ENCODE measurements at places on chromosomes 2 and 18. TPM values are rescaled to one million over a fixed set of nuclear protein-coding genes. Genes with fewer than 3 reads are reported as not detected.

DNA sequence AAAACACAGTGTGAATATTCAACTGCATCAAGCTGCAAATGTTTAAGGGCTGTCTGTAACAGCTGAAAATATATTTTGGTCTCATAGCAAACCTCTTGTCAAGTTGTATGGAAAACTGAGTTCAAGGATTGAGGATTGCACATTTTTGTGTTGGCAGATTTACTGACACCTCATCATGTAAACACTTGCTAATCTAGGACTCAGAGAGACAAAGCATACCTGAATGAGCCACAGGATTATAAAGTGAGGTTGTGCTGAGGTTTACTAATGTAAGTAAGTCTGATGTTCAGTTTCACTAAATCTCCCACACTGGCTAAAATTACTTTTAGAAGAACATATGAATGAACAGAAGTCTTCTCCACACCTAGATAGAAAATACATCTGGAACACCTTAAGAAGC, 1993.1 kb upstream of the CELF4 start:
- no peaks in the 10 kb centered on the region for H3K4me1 ChIP-seq
- no peak for DNase-seq
- no peaks in the 10 kb centered on the region for H3K27me3 ChIP-seq
- H3K27ac ChIP-seq: no peak overlapping the region
- H3K4me3 ChIP-seq: no peak overlapping the region

DNA sequence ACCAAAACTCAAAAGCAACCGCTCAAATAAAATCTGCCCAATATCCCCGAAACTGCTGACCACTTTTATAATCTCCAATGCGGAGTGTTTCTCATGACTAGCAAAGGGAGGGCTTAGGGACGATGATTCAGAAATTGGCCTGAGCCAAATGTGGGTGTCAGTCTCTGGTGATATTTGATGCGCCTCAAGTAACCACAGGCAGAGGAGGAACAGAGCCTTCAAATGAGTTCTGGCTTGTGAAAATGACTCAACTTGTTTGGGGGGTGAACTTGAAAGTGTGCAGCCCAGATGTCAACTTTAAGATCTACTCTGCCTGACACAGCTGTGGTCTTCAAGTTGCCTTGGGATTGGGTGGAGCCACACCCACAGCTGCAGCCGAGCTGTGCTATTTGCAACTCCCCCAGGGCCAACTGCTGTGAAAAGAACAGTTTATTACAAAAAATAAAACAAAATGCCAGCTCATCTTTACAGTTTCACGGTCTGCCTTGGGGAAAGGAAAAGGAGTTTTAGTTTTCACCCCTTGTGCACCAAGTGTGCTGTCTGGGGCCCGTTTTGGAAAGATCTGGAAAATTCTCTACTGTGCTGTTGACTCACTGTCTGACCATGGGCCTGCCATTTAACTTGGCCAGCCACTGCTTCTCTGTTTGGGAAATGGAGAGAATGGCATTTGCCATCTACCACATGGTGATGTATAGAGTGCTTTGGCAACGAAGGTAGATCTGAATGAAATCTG, 222.1 kb downstream of the MTX2 start:
- peaks cover 36% of the 10 kb centered on the region for H3K4me1 ChIP-seq
- H3K4me3 ChIP-seq: no peak overlapping the region
- peak; percentile 80 for DNase-seq
- H3K36me3 ChIP-seq: no peaks in the 10 kb centered on the region
- H3K27ac ChIP-seq: peak overlapping the region; percentile 41
- peaks cover 9% of the 10 kb centered on the region for H3K27me3 ChIP-seq

- H3K36me3 ChIP-seq: no peaks in the 10 kb centered on the region
- H3K4me3 ChIP-seq: no peak overlapping the region
- no peak for DNase-seq
- no peak overlapping the region for H3K27ac ChIP-seq
- no peaks in the 10 kb centered on the region for H3K27me3 ChIP-seq
These were observed 131.5 kb downstream of the TMEM17 start for GRCh38 chr2:62374301-62375112.

DNA sequence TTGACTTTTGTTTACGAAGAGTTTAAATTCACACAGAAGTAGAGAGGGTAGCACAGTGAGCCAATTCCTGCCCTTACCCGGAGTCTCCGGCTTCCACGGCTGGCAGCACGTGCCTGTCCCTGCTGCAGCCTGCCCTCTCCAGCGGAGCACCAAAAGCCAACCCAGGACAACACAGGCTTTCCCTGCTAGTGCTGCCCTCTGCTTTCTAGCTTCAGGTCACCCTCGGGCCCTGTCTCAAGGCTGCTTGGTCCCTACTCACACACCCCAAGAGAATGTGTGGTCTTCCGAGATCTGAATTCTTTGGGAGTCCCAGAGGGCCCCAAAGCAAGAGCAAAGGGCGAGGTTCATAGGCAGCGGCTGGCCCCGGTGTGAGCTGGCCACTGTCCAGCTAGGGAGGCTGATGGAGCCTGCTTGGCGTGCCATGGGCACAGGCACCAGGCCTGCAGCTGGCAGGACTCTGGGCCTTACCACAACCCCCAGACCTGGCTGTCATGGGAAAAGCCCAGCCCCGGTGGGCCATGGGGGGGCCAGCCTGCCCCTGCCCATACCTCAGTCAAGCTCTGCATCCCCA, 7.0 kb upstream of the HS6ST1 start:
- no peak overlapping the region for H3K4me3 ChIP-seq
- peak; percentile 39 for DNase-seq
- no peaks in the 10 kb centered on the region for H3K27me3 ChIP-seq
- H3K36me3 ChIP-seq: no peaks in the 10 kb centered on the region
- peak overlapping the region; percentile 29 for H3K27ac ChIP-seq

The NETO1 gene
- total RNA-seq: 0.39 TPM

- H3K4me1 ChIP-seq: no peaks in the 10 kb centered on the region
- no peak overlapping the region for H3K4me3 ChIP-seq
These were observed 158.0 kb upstream of the KLHL14 start for GRCh38 chr18:32930695-32931301.

DNA sequence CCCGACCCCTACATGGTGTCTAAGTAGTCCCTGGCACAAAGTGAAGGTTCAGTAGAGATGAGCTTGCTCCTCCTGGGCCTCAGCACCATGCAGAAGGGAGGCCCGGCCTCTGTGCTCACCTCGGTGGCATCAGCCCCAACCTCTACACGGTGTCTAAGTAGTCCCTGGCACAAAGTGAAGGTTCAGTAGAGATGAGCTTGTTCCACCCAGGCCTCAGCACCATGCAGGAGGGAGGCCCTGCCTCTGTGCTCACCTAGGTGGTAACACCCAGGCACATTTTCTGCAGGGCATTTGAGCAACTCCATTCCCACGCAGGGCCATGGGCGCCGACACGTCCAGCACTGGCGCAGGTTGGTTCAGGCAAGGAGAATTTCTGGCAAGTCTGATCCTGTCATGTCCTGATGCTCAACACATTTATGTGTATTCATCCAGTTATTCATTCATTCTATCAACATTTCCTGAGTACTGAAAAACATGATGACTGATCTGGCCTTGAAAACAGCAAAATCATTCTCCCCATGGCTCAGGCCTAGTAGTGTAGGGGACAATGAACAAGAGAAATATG, 408.2 kb upstream of the MYT1L start:
- H3K4me3 ChIP-seq: no peak overlapping the region
- no peaks in the 10 kb centered on the region for H3K36me3 ChIP-seq
- no peak for DNase-seq
- no peaks in the 10 kb centered on the region for H3K4me1 ChIP-seq
- no peaks in the 10 kb centered on the region for H3K27me3 ChIP-seq

GRCh38 chr2:124482551-124482950, 457.5 kb downstream of the CNTNAP5 start:
- DNase-seq: no peak
- no peak overlapping the region for H3K27ac ChIP-seq
- H3K4me1 ChIP-seq: no peaks in the 10 kb centered on the region
- no peaks in the 10 kb centered on the region for H3K27me3 ChIP-seq
- no peaks in the 10 kb centered on the region for H3K36me3 ChIP-seq

- no peak for DNase-seq
- H3K4me1 ChIP-seq: no peaks in the 10 kb centered on the region
- no peaks in the 10 kb centered on the region for H3K27me3 ChIP-seq
- no peak overlapping the region for H3K4me3 ChIP-seq
- no peaks in the 10 kb centered on the region for H3K36me3 ChIP-seq
- no peak overlapping the region for H3K27ac ChIP-seq
These were observed 515.8 kb downstream of the GALR1 start for GRCh38 chr18:77765468-77765867.

The GALR1 gene
- total RNA-seq: not detected

DNA sequence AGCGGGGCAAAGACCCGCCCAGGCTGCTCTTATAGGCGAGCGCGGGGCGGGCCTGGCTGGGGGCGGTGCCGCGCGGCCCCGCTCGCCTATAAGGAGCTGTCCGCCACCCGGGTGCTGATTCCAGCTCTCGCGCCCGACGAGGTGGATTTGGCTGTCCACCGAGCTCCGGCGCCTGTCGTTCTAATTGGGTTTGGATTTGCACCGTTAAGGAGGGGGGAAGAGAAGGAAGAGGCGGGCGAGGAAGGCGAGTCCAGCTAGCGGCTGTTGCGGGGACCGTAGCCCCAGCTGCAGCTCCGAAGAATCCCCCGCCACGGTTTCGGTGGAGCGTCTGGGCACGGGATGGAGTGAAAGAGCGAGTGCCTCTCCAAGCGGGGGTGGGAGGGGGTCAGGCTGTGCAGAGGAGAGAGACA, at the start of gene CNTNAP5:
CNTNAP5 (plus strand) TSS at position 117 of the 410 bp plus-strand sequence. CDS start 364 bp downstream, outside the sequence.
- no peaks in the 10 kb centered on the region for H3K36me3 ChIP-seq
- no peak within 1 kb of the TSS for H3K4me3 ChIP-seq
- H3K27me3 ChIP-seq: peaks cover 56% of the 10 kb centered on the region
- peak; percentile 41 for DNase-seq

DNA sequence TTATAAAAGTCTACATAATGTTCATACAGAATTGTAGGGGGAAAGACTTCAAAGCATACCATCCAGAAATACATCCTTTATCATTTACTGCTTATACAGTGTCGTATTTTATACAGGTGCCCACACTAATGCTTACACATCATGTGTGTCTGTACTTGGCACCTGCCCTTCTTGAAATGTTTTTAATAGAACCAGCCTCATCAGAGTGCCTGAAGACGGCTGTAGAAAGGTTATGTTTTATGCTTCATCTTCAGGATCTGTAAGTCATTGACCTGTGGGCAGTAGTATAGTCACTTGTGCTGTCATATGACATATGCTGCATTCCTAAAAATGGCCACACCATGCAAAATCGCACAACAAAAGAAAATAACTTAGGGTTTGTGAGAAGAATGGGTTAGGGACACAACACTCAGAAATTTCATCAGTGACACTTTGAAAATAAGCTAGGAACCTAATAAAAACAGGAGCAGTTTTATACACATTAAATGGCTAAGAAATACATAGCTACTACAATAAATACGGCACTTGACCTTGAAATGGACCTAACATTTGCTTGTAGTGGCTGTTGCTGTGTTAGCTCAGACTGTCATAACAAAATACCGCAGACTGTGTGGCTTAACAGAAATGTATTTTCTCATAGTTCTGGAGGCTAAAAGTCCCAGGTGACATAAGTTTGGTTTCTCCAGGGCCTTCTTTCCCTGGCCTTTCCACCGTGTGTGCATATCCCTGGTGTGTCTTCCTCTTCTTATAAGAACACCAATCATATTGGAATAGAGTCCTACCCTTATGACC, 112.6 kb downstream of the CERS6 start:
- peak overlapping the region; percentile 67 for H3K27ac ChIP-seq
- peaks cover 43% of the 10 kb centered on the region for H3K4me1 ChIP-seq
- H3K27me3 ChIP-seq: no peaks in the 10 kb centered on the region
- H3K4me3 ChIP-seq: no peak overlapping the region

- H3K36me3 ChIP-seq: peaks cover 14% of the 10 kb centered on the region
- H3K4me3 ChIP-seq: no peak overlapping the region
- H3K27ac ChIP-seq: no peak overlapping the region
- no peaks in the 10 kb centered on the region for H3K4me1 ChIP-seq
These were observed 18.6 kb upstream of the NARS1 start for GRCh38 chr18:57640236-57640635.

- H3K36me3 ChIP-seq: no peaks in the 10 kb centered on the region
- H3K4me1 ChIP-seq: no peaks in the 10 kb centered on the region
These were observed 242.5 kb downstream of the DCC start for GRCh38 chr18:52582516-52582915.

The PRADC1 gene
- total RNA-seq: 60.6 TPM

GRCh38 chr18:21117409-21118131, 6.0 kb upstream of the ROCK1 start:
- H3K27ac ChIP-seq: peak overlapping the region; percentile 65
- peaks cover 2% of the 10 kb centered on the region for H3K4me1 ChIP-seq
- no peaks in the 10 kb centered on the region for H3K36me3 ChIP-seq
- no peak for DNase-seq
- no peaks in the 10 kb centered on the region for H3K27me3 ChIP-seq

GRCh38 chr2:230893841-230894781, 29.4 kb downstream of the ITM2C start:
- H3K36me3 ChIP-seq: no peaks in the 10 kb centered on the region
- peak; percentile 14 for DNase-seq
- H3K27me3 ChIP-seq: no peaks in the 10 kb centered on the region
- H3K4me3 ChIP-seq: no peak overlapping the region
- H3K4me1 ChIP-seq: no peaks in the 10 kb centered on the region

The SAP130 gene
- 20.3 TPM for total RNA-seq

DNA sequence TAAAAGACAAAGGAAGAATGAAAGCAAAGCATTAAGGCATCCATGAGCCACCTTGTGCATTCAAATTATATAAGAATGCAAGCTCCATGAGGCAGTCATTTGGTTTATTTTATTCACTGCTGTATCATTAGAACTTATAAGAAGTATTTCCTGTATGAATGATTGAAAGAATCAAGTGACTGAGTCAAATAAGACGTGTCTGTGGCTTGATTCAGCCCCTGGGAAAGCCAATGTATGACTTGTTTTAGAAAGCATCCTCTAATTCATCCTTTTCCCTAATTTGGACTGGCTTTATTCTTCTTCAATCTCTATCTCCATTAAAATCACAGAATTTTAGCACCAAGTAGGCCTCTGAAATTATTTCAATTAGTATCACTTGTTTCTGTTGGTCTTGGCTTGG, 461.1 kb downstream of the LPIN1 start:
- DNase-seq: no peak
- H3K4me1 ChIP-seq: no peaks in the 10 kb centered on the region
- H3K36me3 ChIP-seq: no peaks in the 10 kb centered on the region
- no peaks in the 10 kb centered on the region for H3K27me3 ChIP-seq
- H3K4me3 ChIP-seq: no peak overlapping the region

DNA sequence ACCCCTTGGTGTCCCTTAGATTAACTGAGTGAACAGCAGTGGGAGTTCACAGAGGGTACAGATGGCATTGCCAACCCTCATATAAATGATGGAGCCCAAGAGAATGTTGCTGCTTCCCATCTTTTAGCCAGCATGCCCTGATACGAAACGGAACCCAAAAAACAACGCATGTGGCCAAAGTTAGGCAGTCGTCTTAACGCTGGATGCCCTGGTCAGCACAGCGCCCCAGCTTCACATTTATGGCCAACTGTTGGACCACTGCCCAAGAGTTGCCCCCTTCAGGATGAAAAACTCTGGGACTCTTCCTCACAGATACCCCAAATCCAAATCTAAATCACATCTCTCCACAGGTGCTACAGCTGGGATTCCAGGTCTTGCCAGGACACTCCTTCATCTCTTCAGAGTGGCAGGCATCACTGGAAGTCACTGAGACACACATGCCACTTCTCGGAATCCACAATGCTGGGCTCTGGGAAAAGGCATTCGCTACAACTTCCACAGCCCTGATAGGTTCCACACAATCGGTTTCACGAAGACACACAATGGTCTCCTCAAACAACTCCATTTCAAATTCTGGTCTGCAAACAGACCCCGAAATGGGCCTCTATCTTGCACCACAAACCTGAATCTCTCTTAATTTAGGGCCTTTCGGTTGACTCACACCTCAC, 44.6 kb downstream of the LONRF2 start:
- no peaks in the 10 kb centered on the region for H3K27me3 ChIP-seq
- H3K4me3 ChIP-seq: no peak overlapping the region
- no peaks in the 10 kb centered on the region for H3K36me3 ChIP-seq

Data from heart left ventricle (tissue), 16 donors.